Stimulated activated CD8-positive, alpha-beta memory T cell treated with anti-CD3 and anti-CD28 coated beads, Interleukin-15, amount 100 ng/mL, for 4 hours (primary cell): ENCODE measurements at places on chromosomes 7 and 10.

DNA sequence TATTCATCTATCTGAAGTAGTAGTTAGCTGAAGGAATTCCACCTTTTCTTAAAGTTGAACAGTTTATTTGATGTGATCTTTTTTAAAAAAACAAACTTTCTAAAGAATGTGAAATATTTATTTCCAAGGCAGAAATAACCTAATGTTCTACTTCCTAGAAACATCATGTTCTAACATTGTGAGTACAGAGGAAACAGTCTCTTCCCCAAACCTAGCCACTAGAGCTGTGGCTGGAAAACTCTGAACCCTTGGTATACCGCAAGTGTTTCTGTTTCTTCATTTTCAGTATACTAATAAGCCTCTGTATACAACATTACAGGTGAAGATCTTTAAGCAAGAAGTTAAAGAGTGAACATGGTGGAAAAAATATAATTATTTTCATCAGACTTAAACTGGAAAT is 35.1 kb downstream of the NOC3L start:
- DNase-seq = no peak

DNA sequence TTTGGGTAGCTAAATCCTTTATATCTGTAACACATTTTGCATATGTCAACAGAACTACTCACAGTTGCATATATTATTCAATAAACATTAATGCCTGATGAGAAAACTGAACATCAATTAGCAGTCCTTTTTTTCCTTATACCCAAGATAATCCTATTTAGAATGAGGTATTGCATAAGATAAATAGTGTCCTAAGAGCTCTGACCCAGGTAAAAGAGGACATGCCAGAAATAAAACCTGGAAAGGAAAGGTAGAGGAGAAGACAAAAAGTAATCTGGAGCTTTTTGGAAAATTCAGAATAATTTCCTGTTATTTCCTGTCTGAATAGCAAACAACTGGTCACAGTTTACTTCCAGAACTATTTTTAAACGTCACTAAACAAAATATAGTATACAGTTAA is 204.4 kb downstream of the PLXDC2 start:
- no peak for DNase-seq

DNA sequence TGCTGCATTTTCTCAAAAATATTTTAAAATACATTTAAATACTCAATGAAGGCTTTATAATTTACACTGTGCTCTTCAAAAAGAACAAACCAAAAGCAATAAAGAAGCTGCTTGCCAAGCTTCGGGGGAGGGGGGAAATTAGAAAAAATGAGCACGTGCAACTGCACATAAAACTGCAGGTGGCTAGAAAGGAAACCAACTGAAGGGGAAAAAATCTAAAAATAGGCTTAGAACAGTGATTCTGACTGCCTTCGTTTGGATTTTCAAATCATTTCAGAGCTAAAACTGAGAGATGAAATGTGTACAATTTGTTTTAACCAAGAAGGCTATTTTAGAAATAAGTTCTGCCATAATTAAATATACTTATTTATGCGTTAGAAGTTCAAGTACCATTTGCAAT is 61.4 kb downstream of the ABI1 start:
- DNase-seq = no peak

GRCh38 chr7:81248420-81248819 is 329.6 kb upstream of the SEMA3C start:
- DNase-seq = no peak

DNA sequence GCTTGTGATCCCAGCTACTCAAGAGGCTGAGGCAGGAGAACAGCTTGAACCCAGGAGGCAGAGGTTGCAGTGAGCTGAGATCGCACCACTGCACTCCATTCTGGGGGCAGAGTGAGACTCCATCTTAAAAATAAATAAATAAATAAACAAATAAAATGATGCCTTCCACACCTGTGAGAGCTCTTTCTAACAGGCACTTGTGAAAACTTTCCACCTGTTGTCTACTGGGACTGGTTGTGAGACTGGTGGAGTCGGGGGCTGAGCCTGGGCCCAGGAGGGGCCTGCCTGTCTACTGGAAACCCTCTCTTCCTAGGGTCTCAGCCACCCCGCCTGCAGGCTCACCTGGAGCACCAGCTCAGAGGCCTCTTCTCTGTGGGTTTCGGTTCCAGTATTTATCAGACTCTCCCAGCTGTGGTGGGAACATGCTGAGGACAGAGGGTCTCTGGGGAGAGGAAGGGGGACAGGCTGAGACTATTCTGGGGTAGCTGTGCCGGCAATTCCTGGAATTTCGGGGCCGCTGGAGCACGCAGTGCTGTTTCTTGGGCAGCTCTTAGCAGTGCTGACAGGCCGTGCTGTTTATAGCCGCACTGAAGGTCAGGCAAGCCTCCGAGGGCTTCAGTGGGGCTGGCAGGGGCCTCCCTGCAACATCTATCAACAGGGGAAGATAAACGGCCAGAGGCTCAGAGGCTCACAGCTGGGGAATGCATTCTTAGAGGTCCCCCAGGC is 3.8 kb downstream of the LDB3 start:
- DNase-seq = no peak

DNA sequence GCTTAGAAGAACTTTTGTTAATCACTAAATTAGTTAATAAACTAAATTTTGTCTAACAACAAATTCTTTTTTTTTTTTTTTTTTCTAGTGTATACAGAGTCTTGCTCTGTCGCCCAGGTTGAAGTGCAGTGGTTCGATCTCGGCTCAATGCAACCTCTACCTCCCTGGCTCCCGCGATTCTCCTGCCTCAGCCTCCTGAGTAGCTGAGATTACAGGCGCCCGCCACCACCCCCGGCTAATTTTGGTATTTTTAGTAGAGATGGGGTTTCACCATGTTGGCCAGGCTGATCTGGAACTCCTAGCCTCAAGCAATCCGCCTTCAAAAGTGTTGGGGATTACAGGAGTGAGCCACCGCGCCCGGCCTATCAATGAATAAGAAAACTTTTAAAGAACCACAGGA is 1.1 kb upstream of the IQUB start:
- no peak for DNase-seq

DNA sequence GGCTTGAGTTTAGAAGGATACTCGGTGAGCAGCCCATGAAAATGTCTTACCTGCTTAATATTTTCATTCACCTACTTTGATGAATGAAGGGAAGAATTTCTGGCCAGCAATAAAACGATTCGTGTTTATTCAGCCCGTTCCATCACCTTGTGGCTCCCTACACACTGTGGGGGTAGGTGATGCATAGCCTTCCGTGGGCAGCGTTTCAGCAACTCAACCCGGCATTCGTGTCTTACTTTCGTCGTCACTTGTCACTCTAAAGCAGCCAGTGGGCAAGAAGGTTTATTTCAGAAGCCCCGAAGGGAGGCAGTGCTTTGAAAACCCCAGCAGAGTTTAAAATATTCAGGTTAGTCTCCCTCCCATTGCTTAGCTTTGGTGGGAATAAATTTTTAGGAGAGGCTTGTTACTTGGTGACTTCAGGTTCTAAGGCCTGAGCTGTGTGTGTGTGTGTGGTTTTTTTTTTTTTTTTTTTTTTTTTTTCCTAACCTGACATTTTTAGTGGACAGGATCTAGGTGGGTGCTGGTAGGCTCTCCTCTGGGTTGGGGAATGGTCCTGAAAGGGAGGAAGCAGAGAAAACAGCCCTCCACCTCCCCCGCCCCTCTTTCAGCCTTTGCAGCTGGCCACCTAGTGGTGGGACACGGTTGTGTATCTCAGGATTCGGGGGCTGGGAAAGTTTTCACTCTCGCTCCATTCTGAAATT is 1.8 kb downstream of the GRK5 start:
- DNase-seq = peak; percentile 53

GRCh38 chr7:116162254-116162653 is 48.1 kb upstream of the TES start:
- DNase-seq = no peak

GRCh38 chr7:92794831-92795230 is 41.5 kb downstream of the CDK6 start:
- no peak for DNase-seq

DNA sequence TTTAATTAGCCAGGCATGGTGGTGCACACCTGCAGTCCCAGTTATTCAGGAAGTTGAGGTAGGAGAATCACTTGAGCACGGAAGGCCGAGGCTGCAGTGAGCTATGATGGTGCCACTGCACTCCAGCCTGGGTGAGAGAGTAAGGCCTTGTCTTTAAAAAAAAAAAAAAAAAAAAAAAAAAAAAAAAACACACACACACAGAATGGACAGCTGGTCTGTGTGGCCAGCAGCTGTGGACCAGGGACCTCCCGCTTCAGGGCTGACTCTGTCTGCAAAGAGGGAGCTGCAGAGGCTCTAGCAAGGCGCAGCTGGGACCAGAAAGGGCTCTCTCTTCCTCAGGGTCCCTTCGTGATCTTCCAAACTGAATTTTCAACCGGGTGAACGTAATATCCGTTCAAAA is 53.6 kb upstream of the DNAAF5 start:
- DNase-seq = no peak

DNA sequence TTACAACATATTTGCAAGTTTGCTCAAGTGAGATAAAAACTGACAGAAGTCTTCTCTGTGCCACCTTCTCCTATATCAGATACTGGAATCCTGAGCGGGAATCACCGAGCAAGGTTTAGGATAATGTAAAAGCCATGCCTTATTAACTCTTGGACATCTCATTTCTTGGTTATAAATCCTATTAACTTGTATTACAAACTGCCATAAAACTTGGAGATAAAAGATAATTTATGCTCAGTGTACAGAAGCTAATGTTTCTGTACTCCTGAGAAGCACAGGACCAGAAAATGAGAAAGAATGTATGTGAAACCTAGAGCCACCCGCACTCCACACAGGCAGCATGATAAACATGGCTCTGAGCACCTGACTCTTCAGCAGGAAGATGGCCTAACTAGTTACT is 181.2 kb upstream of the NOBOX start:
- no peak for DNase-seq

GRCh38 chr7:157993406-157994105 is 594.1 kb downstream of the PTPRN2 start:
- no peak for DNase-seq

- DNase-seq = no peak
Observed at GRCh38 chr10:19252531-19252930, 203.9 kb downstream of the MALRD1 start.
